ENCODE measurements at places on chromosomes 5 and 9.

DNA sequence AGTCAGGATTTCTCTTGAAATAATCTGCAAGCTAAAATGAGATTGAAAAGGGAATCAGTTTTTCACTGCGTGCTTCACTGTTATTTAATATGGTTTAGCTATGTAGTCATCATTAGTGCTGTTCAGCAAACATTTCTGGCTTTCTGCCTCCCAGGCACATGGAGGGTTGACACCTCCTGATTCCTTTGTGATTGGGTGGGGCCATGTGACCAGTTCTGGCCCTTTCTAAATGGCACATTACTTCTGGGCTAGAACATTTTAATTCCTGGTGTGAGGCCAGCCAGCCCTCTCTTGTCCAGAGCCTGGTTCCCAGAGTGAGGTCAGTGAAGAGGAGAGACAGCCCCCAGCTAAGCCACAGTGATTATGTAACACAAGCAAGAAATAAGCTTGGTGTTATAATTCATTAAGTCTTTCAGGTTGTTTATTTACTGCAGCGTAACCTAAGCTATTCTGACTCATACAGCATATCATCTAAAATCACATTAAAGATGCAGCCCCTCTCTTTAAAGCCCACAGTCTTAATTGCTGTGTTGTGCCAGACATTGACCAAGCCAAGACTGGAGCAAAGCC is 17.4 kb upstream of the ARSI start:
- peak; percentile 96 for DNase-seq

- no peak for DNase-seq
Measured at GRCh38 chr5:115775999-115776398, 40.5 kb downstream of the CDO1 start.

- DNase-seq: no peak
Measured at GRCh38 chr5:87418506-87418905, 5.8 kb upstream of the CCNH start.

- peak; percentile 82 for DNase-seq
Measured at GRCh38 chr9:2722715-2723114, 5.4 kb downstream of the KCNV2 start.

DNA sequence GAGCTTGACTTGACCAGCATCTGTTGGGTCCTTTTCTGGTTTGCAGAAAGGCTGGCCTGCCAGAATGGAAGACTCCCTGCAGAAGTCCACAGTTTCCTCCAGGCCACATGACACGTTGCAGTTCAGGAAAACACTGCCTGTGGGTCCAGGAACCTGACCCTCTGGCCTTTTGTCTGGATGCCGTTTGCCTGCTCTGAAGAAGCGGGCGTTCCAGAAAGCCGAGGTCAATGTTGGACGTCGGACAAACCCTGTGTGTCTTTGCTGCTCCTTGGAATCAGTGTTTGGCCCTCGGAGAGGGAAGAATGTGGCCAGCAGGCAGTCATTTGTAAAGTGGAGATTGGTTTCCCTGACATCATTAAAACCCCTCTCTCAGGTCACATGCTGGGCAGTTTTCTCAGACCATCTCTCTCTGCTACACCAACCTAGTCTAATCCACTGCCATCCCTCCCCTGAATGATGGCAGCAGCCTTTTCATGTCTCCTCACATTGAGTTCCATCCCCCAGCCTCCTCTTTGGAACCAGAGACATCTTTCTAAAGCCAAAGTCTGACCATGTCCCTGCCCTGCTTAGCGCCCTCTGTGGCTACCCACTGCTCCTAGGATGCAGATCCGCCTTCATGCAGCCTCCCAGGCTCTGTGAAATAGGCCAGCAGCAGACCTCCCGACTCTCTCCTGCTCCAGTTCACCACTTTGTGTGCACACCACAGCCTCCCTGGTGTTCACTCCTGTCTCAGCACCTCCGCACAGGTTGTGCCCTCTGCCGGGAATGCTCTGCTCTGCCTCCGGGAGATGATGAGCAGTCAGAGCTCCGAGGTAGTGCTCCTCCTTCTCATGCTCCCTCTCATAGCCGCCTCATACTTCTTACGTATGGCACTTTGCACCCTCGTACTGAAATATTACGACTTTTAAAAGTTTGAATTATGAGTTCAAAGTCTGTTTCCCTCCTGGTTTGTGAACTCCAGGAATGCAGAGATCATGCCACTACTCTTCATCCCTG is 75.6 kb downstream of the RALGPS1 start:
- DNase-seq: no peak

DNA sequence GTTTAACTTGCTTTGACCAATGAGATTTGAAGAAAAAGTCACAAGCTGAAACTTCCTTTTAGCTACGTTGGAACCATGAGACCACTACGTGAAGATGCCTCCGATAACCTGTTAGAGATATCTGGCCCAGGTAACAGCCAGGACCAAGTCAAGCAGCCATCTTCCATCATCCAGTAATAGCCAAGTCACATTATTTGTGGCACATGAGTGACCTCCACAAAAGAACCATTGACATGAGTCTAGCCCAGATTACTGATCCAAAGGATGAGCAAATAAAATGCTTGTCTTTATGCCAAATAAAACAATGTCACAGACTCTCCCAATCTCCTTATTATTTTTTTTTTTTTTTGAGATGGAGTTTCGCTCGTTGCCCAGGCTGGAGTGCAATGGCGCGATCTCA is 1.6 kb downstream of the DEPDC1B start:
- DNase-seq: no peak

DNA sequence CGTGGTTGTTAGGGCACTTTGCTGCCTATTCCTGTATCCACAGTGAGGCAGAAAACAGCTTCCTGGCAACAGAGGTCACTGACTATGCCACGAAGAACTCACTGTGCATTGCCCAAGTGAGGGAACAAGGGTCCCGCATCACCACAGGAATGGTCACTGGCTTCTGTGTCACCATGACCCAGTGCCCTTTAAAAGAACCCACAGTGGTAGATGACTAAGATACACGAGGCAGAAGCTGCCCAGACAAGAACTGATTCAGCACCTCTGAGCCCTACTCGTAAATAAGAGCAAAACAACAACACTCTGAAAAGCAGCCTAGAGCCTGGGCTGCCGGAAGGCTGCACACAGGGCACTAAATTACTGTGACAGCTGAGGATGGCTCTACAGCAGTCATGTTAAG is 236.6 kb upstream of the RASEF start:
- DNase-seq: peak; percentile 87

GRCh38 chr5:130795037-130795436 is 370.0 kb downstream of the HINT1 start:
- no peak for DNase-seq

DNA sequence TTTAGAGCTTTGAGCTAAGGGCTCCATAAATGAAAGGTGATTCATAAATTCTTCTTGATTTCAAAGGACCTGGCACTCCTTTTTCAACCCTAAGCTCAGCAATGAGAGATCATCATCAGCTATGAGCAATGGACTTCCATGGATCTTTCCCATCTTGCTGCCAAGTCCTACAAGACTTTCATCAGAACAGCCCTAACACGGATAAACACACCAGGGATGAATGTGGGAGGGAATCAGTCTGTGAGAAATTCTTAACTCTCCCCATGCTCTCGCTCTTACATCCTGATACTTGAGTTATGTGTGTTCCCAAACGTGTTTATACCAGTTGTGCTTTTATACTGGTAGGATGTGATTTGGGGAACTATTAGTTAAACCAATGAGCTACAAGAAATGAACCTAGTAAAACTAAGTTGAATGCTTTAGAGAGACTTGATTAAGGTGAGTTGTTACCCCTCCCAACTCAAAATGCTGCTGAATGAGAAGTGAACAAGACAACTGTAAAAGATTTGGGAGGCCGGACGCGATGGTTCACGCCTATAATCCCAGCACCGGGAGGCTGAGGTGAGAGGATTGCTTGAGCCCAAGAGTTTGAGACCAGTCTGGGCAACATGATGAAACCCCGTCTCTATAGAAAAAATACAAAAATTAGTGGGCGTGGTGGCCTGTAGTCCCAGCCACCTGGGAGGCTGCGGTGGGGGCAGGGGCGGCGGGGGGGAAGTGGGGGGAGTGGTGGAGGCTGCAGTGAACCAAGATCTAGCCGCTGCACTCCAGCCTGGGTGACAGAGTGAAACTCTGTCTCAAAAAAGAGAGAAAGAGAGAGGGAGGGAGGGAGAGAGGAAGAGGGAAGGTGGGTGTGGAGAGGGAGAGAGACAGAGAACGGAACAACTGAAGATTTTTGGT is 5.2 kb upstream of the RPL26L1 start:
- DNase-seq: no peak

DNA sequence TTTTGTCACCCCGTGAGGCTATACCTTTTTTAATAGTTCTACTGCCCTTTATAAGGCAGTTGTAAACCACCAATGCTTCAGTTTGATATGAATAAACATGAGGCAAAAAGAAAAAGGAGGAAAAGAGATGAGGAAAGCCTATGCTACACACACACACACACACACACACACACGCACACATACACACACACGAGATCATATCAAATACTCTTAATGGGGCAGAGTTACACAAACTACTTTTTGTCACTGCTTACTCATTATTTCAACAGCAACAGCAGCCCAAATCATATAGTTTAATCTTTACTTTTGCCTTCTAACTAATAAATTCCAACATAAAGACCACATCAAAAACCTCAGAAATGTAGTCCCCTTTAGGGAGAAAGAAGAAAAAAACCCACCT is 116.8 kb upstream of the PAM start:
- no peak for DNase-seq

DNA sequence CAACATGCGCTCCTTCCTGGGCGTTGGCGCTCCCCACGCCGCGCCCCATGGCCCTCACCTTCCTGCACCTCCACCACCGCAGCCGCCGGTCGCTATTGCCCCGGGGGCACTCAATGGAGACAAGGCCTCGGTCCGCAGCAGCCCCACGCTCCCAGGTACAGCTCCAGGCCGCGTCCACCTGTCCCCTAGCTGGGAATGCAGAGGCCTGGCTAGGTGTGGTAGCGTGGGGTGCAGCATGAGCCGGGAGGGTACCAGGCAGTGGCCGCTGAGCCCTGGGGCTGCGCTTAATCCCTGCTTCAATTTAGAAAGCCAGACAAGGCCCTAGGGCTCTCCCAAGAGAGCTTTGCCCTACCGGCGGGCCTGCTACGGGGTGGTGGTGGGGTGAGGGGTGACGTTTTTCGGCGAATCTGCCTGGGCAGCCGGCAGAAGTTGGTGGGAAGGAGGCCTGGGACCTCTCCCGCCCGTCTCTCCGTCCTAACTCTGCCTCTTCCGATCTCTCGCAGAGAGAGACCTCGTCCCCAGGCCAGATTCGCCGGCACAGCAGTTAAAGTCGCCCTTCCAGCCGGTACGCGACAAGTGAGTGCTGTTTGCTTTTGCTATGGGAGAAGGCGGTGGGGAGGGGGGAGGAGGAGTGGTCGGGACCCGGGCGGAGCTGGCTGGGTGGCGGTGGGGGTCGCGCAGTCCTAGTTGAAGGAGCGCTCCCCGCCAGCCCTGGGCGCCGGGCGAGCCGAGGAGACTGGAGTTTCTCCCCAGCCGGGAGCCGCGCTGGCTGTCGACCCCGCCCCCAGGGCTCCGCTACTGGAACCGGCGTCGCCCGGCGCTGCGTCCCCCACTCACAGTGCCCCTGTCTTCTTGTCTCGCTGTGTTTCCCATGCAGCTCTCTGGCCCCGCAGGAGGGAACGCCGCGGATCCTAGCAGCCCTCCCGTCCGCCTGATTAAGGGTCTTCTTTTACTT is 4.8 kb downstream of the IRX1 start:
- no peak for DNase-seq

GRCh38 chr5:136073714-136074529 is 45.1 kb downstream of the TGFBI start:
- DNase-seq: no peak

- DNase-seq: no peak
Measured at GRCh38 chr5:98880598-98880997, 48.2 kb downstream of the CHD1 start.

GRCh38 chr5:157267025-157267424 is 1.1 kb downstream of the CYFIP2 start:
- no peak for DNase-seq

DNA sequence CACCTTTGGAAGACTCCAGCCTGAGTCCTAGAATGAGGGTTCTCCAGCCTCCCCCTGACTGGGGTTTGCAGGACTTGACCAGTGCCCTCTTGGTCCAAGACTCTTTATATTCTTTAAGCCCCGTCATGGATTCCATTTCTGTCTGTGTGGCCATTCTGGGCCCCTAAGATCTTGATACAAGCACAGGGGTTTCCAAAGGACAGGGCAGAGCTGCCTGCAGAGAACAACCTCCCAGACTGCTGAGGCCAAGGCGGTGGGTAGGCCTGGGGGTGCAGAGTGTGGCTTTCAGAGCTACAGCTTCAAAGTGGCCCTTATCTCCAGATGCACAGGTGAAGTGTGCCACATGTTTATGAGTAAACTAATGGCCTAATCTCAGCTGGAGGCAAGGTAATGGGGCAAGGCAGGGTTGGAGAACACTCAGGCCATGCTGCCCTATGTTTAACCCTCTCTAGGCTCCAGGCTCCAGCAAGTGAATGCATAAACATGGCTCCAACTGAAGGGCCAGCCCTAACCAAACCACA is 32.1 kb downstream of the FOXI1 start:
- DNase-seq: no peak

- no peak for DNase-seq
Measured at GRCh38 chr5:31427013-31427723, 104.7 kb downstream of the DROSHA start.

DNA sequence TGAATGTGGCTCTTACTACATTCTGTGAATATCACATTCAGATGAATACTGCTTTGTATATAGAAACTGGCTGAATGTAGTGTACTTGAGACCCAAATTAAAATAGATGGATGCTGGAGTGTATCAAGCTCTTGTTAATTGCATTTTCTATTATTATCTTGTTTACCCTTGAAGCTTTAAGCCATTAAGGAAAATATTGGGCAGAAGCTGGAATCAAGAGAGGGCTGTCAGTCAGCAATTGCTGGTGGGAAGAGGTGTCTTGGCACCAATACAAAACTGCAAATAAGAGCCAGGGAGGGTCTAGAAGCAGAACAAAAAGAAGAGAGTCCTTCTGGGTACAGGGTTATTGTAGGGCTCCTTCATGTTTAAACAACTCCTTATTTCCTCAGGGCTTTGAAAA is 38.8 kb downstream of the MUSK start:
- DNase-seq: no peak

DNA sequence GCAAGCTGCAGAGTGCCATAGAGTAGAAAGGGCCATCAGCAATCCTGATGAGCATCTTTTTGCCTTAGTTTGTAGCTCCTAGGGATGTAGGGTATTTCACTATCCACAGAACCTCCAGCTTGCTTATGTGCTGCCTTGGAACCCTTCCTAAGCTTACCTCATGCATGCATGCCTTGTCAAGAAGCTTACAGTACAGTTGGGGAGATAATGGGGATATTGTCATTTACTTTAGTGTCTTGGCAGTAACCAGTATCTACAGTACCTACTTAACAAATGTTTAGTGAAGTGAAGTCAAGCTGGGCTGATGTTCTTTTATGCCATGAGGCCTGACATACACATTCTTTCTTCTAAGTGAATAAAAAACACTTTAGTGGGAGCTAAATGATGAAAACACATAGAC is 164.6 kb upstream of the PPP1R2B start:
- DNase-seq: no peak

DNA sequence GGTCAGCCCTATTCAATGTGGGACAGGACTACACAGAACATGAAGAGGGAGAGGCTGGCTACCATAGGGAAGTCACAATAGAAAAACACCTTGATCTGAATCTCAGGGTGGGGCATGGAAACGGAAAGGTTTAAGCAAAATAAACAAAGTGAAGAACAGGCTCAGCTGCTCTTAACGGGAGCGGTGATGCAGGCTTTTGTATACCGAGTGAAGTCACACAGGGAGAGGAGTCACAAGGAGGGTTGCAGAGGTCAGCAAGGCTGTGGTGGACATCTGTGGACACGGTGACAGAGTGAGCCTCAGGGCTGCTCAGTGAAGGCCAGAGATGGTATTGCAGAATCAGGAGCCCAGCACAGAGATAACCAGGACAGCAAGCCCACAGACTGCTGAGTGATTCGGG is 30.6 kb upstream of the SEMA4D start:
- DNase-seq: no peak

GRCh38 chr9:38358390-38359296 is 33.9 kb upstream of the ALDH1B1 start:
- peak; percentile 81 for DNase-seq

Measured in epithelial cell of proximal tubule (primary cell).